HFF-Myc (cell line): ENCODE measurements at places on chromosomes 16 and 17.

DNA sequence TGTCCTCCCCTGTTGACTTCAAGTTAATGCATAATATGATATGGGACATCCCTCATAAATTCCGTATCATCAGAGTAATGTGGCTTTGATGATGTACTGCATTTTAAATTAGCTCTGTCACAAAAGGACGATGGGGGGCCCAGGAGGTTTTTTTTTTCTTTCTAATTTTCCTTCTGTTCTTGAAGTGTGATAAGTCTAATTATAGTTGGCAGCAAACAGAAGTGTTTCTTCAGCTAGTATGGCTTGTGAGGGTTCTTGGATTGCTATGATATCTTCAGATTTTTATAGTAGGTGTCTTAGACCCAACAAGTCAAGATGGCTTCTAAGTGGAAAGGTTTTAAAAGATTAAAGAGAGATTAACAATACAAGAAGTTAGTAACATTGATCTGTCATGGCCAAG is 796.2 kb upstream of the RBFOX1 start:
- no peak for DNase-seq

GRCh38 chr16:55021595-55022475 is 91.2 kb downstream of the IRX5 start:
- peak; percentile 56 for DNase-seq

DNA sequence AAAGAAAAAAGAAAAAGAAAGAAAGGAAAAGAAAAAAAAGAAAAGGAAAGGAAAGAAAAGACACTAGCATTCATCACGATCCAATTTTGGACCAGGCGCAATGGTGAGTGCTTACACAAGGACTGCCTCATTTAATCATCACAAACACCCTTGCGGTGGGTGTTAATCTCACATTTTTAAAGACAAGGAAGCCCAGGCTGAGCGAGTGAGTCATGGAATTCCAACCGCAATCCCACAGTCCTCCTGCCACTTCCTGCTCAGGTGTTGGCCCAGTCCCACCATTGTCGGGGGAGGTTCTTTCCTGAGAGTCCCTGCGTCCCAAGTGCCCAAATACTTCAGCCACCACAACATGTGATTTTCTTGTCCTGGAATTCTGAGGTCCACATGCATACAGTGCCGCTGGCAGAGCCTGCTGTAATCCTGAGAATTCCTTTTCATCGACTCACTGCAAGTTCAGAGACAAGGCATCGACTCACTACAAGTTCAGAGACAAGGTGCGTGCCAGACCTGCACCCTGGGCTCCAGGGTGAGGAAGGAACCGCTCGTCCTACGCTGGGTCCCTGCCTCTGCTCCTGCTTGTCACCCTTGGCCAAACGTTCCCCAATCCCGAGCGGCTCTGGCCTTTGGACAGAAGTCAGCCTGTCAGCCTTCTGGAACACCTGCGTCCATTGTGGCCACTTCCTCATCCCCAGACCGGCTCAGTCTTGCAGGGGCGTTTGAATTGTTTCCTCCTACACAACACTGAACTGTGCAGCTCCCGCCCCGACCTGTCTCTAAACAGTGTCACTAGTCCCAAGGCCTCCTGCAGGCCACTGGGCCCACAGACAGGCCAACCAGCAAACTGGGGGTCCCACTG is 5.8 kb downstream of the ZG16B start:
- peak; percentile 95 for DNase-seq

- DNase-seq = no peak
These were observed 7.6 kb downstream of the XPO6 start for GRCh38 chr16:28204204-28204603.

- DNase-seq = peak; percentile 92
These were observed 27.2 kb downstream of the CLEC16A start for GRCh38 chr16:10971560-10971961.

DNA sequence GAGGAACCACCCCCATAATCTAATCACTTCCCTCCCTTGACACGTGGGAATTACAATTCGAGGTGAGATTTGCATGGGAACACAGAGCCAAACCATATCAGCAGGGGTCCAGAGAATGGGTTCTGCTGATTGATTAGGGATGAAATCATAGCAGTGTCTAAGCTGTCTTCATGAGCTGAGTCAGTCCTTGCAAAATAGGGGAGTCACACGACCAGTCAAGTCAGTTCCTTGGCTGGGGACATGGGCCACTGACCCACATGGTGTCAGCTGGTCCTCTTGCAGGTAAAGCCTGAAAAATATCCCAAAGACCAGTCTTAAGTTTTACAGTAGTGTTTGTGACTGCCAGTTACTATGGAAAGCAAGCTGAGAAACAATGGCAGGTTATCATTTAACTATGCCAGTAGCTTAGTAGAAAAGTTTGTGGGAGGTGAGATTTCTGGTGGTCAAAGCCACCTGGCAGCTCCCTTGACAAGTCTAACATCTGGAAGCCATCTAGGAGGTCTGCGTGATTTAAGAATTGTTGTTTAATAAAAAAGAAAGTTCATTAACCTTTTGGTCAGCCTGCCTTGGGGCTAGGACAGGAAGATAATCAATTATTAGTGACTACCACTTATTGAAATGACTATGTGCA is 15.7 kb upstream of the ATF7IP2 start:
- no peak for DNase-seq

GRCh38 chr16:84091460-84091859 is 25.3 kb downstream of the MBTPS1 start:
- DNase-seq = no peak

- no peak for DNase-seq
These were observed 55.7 kb downstream of the TAOK1 start for GRCh38 chr17:29445844-29446243.

DNA sequence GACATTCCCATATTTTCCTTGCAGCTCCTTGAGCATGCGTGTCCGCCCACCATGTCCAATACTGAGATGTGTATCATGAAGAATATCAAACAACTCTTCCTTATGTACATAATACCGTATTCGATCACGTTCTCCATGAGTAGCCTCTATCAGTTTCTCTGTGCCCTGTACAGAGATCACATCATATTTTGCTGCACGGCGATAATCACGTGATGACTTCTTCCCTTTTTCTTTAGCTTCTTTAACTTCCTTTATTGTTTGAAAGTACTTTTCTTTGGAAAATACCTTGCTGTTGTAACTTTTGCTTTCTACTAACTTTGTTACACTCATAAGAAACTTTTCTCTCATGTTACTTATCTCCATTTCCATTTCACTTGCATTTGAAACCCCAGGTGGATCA is 6.6 kb downstream of the KRABD2 start:
- DNase-seq = no peak

GRCh38 chr17:17789828-17790636 is 46.8 kb downstream of the SREBF1 start:
- DNase-seq = no peak

DNA sequence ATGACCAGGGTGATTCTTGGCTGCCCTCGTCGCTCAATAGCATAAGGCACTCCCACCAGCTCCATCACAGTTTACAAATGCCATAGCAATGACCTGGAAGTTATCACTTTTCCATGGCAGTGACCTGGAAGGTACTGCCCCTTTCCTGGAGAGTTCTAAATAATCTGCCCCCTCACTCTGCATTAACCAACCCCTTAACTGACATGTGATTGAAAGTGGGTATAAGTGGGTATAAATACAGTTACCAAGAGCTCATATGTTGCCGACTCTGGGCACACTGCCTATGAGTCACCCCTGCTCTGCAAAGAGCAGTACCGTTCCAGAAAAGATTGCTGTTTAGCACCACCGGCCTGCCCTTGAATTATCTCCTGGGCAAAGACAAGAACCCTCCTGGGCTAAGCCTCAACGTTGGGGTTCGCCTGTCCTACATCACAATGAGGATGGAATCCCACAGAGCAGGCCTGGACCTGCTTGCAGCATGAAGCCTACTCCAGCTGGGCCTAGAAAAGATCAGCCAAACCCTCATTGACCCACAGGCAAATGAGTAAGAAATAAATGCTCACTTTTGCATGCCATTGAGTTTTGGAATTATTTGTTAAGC is 95.2 kb upstream of the SEC14L1 start:
- DNase-seq = no peak

- no peak for DNase-seq
These were observed 41.1 kb downstream of the AHSP start for GRCh38 chr16:31568577-31569359.

DNA sequence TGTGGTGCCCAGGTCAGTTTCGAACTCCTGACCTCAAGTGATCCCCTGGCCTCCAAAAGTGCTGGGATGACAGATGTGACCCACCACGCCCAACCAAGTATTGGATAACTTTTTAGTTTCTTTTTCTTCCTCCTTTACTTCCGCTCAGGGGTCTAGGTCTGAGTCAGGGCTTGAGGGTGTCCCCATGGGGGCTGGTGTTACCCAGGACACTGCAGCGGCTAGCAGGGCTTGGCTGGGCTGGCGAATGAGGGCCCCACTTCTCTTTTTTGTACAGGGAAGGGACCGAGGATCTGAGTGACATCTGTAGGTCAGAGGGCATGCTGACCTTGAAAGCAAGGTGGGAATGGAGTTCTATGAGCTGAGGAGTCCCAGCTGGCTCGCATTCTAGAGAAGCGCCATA is 24.9 kb downstream of the RAB11FIP3 start:
- DNase-seq = no peak

GRCh38 chr16:61432421-61432820 is 603.8 kb downstream of the CDH8 start:
- no peak for DNase-seq

DNA sequence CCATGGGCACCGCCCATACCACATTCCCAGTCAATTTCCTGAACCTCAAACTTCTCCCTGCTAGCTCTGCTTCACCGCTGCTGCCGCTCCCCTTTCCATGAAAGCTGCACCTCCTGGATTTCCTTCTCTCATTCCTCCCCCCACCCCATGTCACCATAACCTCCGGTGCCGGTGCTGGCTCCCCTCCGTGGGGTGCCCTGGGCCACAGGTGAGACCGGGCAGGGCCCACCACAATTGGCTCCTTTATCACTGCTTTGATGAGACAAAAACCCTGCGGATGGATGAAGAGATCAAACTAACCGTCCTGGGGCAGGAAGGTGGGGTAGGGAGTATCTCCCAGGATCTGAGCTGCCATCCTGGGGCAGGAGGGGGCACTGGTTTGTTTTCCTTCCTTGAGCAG is 111.3 kb upstream of the LHX1 start:
- DNase-seq = no peak

DNA sequence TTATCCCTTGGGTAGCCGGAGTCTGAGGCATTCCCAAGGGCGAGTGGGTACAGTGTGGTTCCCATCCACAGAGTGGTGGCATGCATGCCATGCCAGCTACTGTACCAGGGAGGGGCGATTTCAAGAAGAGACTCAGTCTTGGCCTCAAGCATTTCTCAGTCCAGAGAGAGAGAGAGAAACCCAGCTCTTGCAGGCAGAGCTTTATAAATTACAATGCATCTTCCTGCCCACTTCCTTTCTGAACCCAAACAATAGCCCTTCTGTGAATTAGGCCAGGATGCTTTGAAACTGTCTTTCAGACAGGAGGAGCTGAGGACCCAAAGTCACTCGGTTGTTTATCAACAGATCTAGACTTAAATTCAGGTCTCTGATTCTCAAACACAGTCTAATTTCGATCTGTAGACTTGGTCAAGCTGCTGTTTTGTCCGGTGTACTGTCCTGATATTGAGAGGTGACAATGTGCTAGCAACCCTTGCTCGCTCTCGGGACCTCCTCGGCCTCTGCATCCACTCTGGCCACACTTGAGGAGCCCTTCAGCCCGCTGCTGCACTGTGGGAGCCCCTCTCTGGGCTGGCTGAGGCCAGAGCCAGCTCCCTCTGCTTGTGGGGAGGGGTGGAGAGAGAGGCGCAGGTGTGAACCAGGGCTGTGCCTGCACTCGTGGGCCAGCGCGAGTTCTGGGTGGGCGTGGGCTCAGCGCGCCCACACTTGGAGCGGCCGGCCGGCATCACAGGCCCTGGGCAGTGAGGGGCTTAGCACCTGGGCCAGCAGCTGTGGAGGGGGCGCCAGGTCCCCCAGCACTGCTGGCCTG is 408.0 kb downstream of the UTP18 start:
- DNase-seq = no peak

DNA sequence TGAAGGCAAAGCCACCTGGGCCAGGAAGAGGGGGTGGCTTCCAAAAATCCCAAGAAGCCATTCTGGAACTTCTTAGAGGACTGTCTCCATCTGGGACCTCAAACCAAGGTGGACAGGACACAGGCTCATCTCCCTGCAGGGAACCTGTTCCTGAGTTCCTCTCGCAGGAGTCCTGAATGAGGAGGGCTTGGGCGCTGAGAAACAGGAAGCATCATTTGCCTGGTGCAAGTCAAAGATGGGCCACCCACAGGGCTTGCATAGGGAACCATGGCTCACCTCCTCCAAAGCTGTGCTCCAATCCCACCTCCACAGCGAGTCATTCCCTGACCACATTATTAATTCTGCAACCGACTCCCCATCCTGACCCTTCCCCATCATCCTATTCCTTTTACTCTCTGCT is 55.0 kb upstream of the RPL38 start:
- DNase-seq = no peak

DNA sequence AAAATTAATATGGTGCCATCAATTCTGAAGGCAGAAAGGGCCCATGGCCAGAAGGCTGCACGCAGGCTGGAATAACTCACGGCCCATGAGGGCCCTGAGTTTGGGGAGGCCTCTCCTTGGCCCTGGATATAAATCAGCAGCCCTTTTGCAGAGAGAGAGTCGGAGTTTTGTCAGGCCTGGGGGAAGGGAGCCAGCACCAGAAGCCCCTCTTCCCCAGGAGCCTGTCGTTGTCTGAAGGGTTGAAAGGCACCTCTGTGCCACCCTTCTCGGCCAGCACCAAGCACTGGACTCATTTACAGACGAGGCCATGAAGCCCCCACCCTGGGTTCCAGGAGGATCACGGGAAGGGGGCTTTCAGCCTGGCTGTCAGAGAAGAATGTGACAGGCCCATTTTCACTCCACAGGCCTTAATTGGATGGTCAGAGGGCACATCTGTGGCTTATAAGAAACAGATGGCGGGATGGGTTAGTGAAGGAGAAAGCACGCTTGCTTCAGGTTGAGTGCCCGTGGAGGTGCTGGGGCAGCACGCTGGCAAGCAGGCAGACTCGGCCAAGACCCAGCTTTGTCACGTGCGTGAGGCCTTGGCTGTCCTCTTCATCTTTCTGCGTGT is 140.6 kb downstream of the CLEC16A start:
- peak; percentile 94 for DNase-seq

- DNase-seq = no peak
These were observed 3.1 kb upstream of the DNAJA2 start for GRCh38 chr16:46976550-46976949.

DNA sequence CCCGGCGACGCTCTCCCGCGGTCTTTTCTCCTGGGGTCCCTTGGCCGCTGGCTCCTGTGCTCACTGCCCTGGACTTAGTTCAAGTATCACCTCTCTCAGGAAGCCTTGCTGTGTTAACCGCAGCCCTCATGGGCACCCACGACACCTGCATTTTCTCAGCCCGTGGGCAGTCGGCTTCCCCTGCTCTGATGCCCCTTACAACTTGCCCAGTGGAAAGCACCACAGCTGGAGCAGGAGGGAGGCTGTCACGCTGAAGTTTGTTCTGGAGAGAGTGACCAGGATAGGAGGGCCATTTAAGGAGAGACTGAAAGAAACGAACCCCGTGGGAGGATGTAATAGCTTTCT is 395 bp downstream of the STXBP4 start:
- DNase-seq = no peak
